GM12864 (cell line): ENCODE measurements at places on chromosomes 1 and 21.

- DNase-seq, result no peak
Observed at GRCh38 chr1:1415751-1416150, 5.3 kb downstream of the ANKRD65 start.

DNA sequence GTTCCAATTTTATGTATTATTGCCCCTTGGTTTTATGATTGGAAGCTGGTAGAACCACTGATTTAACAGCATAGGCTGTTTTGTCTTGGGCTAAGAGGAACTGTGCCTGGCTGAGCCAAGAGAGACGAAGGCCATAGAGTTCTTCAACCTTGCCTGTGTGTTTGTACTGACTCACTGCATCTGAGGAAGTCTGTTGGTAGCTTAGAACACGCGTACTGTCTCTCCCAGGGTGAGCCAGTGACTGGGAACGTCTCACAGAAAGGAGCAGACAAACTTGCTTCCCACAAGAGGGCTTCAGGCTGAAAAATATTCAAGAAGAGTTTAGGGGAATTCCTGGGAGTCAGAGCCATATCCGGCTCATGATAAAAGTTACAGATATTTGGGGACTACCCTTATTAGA, 14.9 kb downstream of the TMEM51 start:
- no peak for DNase-seq

DNA sequence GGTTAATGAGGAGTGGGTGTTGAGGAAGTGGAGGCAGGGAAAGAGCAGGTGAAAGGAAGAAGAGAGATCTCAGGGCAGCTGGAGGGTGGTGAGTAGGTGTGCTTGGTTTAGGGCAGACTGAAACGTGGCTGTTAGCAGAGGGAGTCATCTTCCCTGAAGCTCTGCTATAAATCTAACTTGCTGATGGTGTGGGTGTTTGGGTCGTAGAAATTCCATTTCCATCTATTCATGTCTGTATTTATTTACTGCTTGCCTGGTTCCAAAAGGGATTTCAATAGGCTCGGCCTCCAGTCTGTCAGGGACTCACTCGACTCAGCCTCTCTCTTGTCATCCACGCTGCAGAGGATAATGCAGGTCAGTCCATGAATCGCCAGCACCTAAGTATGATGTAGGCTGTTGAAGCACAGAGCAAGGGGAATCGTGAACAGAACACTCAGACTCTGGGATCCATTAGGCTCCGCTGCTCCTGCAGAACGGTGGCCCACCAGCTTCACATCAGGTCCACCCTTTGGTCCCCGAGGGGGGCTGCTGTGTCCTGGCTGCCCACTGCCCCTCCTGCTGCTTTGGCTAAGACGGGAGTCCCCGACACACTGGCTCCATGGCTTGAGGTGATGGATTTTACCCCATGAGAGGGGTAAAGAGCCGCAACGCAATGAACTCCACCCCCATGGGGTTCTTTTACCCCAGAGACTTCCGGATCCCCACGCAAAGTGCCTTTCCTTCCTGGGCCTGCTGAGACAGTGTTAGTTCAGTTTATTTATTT, 156.2 kb downstream of the RHOU start:
- DNase-seq, result no peak

DNA sequence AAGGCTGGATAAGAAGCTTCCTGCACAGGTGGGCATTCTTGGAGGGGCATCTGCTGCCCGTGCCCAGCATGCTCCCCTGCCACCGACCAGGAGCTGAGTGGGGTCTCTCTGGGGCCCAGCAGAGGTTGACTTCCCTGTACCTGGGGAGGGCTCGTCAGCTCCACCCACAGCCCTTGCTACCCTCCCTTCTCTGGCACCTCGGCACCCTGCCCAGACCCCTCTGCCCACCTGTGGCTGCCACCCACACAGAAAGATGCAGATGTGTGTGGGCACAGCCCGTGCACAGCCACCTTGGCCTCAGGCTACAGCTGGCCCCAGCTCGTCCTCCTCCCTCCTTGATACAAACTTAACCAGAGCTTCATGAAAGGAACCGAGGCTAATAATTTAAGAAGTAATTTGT, 241.2 kb upstream of the VAMP3 start:
- DNase-seq, result no peak

DNA sequence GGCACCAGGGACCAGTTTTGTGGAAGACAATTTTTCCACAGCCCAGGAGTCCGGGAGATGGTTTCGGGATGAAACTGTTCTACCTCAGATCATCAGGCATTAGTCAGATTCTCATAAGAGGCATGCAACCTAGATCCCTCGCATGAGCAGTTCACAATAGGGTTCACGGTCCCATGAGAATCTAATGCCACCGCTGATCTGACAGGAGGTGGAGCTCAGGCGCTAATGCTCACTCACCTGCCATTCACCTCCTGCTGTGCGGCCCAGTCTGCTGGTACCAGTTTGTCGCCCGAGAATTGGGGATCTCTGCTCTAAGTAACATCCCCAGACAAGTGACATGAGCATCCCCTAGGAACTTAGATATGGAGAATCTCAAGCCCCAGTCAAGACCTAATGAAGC, 180.7 kb downstream of the COQ8A start:
- no peak for DNase-seq

DNA sequence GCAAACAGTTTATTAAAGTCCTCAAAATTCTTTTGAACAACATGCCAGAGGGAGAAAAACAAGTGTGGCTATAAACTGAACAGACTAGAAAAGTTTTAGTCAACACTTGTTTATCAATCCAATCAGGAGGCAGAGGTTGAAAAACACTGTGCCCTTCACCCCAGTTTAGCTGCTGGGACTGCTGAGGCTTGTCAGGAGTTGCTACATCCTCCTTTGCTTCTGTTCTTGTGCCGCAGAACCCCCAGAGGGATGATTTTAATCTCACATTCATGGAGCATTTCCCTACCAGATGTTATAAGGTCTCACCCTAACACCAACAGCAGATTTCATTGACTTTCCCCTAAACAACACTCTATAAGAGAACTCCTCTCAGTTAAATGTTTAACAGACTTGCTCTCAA, 321.2 kb downstream of the VAV3 start:
- DNase-seq, result no peak

DNA sequence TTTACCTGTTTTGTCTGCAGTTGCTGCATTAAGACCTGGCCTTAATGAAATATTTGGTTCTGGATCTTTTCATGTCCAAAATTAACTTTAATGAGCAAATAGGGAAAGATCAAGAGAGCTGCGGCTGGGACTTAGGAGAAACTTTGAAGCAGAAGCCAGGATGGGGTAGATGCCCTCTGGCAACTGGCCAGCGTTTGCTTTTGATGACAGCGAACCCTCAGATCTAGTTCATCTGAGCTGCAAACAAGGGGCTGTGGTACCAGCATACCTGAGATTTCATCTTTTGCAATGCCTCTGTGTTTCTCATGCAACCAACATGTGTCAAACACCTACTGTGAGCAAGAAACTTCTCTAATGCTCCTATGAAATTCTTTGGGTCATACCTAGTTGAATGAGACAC, 13.0 kb upstream of the TEDDM1 start:
- no peak for DNase-seq

DNA sequence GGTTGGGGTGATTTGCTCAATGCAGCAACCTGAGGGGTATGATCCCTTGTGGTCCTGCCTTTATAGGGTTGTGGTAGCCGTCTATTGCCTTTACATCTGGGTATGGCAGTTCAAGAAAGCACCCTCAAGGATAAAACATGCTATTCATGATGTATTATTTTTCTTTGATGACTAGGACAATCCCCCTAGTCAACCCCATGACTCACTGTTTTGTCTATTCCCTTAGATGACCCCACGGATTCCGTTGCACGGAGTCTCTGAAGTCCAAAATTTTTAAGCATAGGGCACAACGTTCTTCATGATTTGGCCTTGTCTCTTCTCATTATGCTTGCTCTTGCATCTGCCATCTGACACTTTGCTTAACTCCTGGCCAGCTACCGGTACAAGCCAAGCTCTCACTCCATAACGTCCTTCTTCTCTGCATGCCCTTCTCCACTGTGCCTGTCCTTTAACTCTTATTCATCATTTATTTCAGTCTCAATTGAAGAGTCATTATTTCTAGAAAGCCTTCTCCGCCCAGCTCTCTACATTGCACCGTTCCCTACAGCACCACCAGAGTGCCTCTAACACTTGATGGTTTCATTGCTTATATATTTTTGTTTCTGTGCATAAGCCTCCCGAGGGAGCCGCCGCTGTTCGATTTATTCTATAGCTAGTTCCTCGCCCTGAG, 838 bp upstream of the DISP1 start:
- no peak for DNase-seq

- DNase-seq, result no peak
Observed at GRCh38 chr1:48266576-48266975, 44.1 kb downstream of the SLC5A9 start.

DNA sequence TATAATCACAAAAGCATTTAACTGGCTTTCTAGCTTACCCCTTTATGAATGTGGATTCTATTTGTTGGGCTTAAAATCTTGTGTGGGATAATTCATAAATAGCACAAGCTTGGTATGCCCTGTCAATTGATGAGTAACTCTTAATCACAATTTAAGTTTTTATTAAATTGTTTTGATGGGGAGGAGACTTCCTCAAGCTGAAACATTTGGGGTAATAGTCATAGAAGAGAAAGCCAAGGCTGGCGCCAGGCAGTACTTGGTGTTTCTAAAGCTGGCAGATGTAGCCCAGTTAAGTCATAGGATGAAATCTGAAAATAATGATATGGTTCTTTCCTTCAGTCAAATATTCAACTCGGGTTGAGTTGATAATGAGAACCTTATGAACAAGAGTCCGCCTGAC, 167.2 kb downstream of the FMN2 start:
- DNase-seq, result no peak

- DNase-seq, result no peak
Observed at GRCh38 chr1:75165264-75165663, 31.1 kb downstream of the LHX8 start.

GRCh38 chr1:48026701-48027532, 29.7 kb upstream of the TRABD2B start:
- DNase-seq, result no peak

- DNase-seq, result no peak
Observed at GRCh38 chr1:20693623-20694022, 24.2 kb downstream of the KIF17 start.

- DNase-seq, result no peak
Observed at GRCh38 chr1:115829023-115829674, 11.8 kb downstream of the NHLH2 start.

DNA sequence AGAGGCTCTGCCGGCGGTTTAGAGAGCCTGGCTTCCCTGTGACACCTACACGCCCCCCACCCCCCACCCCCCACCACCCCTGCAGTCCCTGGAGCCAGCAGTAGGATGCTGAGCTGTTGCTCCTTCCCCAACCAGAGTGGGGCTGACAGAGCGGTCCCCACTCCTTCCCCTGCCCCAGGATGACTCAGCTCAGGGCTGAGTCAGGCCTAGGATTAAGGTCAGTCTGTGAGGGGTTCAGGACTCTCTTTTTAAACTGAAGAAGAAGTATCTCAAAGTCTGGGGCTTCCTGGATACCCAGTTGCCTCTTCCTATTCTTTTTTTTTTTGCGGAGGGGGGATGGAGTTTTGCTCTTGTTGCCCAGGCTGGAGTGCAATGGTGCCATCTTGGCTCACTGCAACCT, 19.1 kb downstream of the DMBX1 start:
- DNase-seq, result no peak

- DNase-seq, result peak; percentile 30
Observed at GRCh38 chr1:10692401-10693021, 103.9 kb downstream of the CASZ1 start.

DNA sequence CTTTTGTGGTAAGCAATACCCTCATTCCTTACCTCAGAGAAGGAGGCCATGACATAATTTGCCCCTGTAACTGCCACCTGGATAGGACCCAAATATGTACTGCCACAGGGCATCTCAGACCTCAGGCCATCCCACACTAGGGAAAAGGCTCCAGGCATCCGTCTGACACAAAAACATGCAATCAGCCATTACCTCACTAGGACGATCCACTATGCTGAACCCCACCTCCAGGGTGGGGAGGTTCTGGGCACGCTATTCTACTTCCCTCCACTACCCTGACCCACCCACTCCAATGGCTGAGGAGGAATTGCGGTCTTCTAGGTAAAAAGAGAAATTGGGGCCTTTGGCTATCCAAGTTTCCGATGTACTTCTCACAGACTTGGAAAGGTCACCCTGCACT, 53.6 kb downstream of the ERI3 start:
- DNase-seq, result no peak

- DNase-seq, result no peak
Observed at GRCh38 chr1:182395906-182396305, 4.3 kb upstream of the GLUL start.

- DNase-seq, result no peak
Observed at GRCh38 chr21:44748621-44749020, 37.2 kb upstream of the TSPEAR start.

DNA sequence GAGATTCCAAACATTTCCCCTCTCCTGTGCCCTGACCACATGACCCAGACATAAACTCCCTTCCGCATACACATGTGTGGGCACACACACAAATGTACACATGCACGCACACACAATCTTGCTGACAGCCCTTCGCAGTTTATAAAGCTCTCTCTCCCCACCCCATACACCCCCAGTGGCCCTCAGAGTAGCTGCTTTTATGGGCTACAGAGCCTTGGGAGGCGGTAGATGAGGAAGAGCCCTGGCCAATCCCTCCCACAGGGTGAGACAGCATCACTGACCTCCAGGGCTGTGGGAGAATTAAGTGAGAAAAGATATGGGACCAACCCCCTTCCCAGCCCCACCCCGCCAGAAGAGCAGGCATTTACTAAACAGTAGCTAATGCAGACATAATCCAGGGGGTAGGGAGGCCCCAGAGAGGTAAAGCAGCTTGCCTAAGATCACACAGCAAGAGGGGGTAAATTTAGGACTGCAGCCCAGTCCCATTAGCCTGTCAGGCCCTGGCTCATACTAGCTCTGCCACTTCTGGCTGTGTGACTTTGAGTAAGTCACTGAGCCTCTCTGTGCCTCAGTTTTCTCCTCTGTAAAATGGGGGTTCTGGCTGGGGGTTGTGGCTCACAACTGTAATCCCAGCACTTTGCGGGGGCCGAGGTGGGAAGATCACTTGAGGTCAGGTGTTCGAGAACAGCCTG, 5.1 kb downstream of the SDC3 start:
- DNase-seq, result no peak

DNA sequence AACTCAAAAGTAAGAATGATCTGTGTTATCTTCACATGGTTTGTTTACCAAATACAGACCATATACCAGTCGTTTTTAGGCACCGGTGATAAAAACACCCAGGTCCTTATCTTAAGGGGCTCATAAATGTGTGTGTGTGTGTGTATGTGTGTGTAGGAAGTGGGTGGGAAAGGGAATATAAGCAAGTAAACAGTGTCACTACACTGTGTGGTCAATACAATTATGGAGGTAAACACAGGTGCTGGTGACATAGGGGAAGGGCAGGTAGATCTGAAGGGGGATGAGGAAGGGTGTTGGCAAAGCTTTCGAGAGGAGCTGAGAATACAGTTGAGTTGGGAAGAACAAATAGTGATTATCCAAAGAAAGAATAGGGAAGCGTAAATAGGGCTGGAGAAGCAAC, 19.1 kb upstream of the MRPS6 start:
- DNase-seq, result no peak

- no peak for DNase-seq
Observed at GRCh38 chr1:211132721-211133392, 1.1 kb downstream of the KCNH1 start.

GRCh38 chr1:166193057-166193698, 26.4 kb upstream of the FAM78B start:
- DNase-seq, result no peak

GRCh38 chr1:169468982-169469381, 16.8 kb downstream of the SLC19A2 start:
- DNase-seq, result no peak

GRCh38 chr1:17569200-17570139, 30.0 kb downstream of the ARHGEF10L start:
- no peak for DNase-seq
